Memory B cell (primary cell): ENCODE measurements at places on chromosomes 16 and 17.

GRCh38 chr16:56382901-56383355, 42.4 kb downstream of the AMFR start:
- no peak for DNase-seq

GRCh38 chr16:65572156-65572555, 450.3 kb upstream of the CDH11 start:
- DNase-seq = no peak

DNA sequence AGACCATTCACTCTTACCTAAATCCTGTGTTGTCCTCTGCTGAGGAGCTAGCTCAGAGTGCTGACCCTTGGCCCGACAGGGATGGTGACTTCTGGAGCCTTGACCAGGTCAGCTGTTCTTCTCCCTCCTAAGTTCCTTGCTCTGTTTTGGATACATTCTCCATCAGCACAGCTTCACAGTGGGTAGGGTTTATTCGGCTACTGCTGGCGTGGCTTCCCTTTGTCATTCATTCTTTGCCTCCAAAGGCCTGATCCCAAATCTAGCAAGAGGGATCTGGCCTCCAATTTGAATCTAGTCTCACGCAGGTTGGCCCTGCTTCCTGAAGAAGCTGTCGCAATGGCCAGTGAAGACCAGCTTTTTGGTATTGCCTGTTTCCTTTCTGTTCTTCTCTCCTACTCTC, 116.6 kb downstream of the SHISA9 start:
- no peak for DNase-seq

GRCh38 chr16:87891764-87892163, 22.5 kb upstream of the SLC7A5 start:
- no peak for DNase-seq

- no peak for DNase-seq
These were observed 17.2 kb downstream of the RSL1D1 start for GRCh38 chr16:11833951-11834695.

DNA sequence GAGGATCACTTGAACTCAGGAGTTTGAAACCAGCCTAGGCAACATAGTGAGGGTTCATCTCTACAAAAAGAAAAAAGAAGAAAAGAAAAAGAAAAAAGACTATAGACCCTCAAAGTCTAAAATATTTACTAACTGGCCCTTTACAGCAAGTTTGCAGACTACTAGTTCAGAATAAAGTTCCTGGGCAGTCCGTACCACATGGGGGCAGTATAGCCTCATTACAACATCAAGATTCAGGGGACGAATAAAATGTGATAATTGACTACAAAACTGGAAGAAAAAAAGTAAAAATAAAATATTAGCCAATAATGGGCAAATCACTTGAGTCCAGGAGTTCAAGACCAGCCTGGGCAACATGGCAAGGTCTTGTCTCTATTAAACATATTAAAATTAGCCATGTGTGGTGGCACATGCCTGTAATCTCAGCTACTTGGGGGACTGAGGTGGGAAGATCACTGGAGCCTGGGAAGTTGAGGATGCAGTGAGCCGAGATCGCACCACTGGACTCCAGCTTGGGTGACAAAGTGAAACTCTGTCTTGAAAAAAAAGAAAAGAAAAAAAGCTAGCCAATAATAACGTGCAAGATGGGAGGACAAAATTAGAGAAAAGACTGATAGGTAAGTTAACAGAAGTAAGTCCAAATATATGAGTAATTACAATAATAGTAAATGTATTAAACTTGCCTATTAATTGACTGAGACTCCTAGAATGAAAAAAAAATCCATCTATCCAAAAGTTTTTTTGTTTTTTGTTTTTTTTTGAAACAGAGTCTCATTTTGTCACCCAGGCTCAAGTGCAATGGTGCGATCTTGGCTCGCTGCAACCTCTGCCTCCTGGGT, 129.4 kb upstream of the SEC14L1 start:
- no peak for DNase-seq

GRCh38 chr16:89550421-89551007, 10.0 kb upstream of the RPL13 start:
- no peak for DNase-seq

DNA sequence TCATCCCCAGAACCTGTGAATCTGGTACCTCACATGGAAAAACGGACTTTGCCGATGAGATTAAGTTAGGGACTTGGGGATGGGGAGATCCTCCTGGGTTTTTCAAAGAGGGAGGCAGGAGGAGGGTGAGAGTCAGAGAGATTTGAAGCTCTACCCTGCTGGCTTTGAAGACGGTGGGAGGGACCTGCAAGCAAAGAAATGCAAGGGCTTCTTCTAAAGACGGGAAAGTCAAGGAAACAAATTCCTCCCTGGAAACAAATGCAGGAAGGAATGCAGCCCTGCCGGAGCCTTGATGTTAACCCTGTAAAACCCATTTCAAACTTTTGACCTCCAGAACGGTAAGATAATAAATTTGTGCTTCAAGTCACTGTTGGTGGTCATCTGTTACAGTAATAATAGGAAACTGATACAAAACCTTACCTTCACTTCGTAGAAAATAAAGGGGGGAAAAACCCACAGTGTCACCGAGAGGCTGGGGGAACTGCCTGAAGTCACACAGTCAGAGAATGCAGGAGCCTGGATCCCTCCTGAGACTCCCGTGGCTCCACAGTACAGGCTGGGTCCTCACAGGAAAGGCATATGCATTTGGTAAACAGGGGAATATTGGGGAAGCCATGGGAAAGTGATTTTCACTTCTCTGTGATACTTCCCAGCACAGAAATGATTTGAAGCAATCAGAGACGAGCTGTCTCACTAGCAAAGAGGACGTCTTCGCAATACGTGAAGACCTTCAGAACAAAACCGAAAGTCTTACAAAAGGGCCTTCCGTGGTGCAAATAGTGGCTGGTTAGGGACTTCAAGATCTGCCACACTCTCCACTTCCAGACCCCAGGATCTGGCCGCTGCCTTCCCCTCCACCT, 58.9 kb upstream of the CLEC3A start:
- no peak for DNase-seq

GRCh38 chr16:83037102-83037501, 410.3 kb downstream of the CDH13 start:
- no peak for DNase-seq

- DNase-seq = no peak
These were observed 11.3 kb downstream of the FKBP10 start for GRCh38 chr17:41824086-41824485.

DNA sequence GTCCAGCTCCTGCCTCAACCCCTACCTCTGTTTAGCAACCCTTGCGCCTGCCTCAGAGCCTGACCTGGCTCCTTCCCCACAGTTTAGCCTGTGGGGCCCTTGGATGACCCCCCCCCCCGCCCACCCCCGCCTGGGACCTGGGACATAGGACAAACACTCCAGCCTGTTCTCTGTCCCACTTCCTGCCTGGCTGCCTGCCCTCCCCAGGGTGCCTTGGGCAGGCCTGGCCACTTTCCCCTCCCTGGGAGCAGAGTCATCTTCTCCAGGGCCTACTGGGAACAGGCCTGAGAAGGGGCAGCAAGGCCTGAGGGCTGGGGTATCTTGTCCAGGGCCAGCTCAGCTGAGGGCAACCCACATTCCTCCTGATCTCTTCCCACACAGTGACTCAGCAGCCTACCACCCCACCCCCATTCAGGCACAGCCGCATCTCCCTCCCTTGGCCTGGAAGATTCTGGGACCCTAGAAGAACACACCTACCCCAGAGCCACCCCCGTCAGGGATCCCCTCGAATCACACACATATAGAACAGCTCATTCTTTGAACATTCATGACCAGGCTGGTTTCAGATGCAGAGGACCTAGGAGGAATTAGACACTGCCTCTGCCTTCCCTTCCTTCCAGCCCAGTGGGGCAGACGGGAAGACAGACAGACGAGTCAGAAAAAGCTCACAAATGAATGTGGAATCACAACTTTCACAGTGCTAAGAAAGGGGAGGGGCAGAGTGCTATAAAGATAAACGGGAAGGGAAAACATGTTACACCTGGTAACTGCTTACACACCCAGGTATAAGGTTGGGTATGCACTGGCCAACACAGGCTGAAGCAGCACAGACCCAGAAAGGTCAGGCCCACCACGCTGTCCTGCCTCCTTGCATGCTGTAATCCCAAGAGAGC, 6.0 kb downstream of the FHOD1 start:
- no peak for DNase-seq
